ENCODE measurements at places on chromosomes 12 and 14.

GRCh38 chr14:67285876-67286452 lies 44.7 kb downstream of the PALS1 start:
- DNase-seq = peak; percentile 31

DNA sequence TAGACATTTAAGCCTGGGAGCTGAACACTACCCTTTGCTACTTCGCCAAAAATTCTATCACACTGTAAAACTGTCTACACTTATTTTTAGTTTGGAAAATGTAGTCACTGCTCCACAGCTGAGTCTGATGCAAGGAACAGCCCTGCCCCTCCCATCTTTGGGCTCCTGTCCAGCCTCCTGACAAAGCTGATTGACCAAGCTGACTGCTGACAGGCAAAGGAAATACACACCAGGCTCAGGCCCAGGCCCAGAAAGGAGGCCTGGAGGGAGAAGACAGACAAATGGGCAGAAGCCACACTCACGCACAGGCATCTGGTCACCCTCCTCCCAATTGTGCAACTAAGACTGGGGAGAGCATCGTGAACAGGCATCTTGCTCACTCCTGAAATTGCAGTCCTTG lies 55.3 kb downstream of the ISCA2 start:
- peak; percentile 78 for DNase-seq

DNA sequence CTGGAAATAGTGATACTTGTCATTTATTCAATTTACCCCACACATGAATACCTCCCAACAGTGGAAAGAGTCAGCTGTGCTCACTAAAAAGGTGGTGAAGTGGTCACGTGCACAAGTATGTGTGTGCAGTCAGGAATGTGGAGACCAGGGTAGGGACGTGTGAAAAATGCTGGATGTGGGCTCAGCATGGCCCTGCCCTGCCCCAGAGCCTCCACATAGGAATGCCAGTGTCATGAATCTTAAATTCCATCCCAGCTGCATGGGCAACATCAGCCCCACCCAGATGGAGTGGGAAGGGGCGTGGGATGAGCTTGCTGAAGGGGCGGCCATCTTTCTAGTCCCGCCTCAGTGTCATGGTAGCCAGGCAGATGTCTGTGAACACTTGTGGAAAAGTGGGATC lies 87.7 kb downstream of the C12orf75 start:
- DNase-seq = peak; percentile 91

DNA sequence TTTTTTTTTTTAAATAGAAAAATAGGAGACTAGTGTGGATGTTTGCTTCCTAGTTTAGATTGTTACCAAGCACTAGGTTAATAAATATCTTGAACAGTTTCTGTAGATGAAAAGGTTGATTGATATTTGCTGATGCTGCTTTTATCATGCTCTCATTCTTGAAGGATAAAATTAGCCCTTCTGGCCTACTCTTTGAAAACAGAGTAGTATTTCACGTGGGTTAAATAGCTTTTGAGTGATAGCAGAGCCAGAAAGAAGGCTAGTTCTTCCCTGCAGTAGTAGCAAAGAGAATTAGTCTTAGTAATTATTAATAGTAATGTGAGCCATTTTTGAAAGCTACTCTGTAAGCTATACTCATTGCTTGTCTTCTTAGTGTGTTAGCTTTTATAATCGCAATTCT lies 5.2 kb downstream of the NEDD1 start:
- DNase-seq = no peak

- DNase-seq = no peak
Observed at GRCh38 chr14:69928111-69928523, 48.9 kb downstream of the SMOC1 start.

GRCh38 chr14:75831455-75831854 lies 150.3 kb downstream of the TGFB3 start:
- DNase-seq = no peak

DNA sequence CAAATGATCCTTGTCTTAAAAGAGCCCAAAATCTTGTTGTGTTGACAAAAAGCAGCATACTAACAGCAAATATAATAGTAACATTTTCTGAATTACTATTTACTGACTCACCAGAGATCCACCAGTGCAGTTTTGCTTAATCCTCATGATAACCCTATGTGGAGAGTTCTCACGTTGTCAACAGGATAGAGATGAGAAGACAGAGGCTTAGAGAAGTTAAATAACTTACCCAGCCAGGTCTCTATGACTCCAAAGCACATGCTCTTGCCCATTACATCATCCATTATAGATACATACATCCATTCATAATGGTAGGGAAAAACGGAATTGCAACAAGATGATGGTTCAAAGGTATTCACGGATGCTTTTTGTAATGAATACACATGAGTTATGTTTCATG lies 111.9 kb downstream of the PAX9 start:
- no peak for DNase-seq
